ENCODE measurements at places on chromosomes 16 and 17.

DNA sequence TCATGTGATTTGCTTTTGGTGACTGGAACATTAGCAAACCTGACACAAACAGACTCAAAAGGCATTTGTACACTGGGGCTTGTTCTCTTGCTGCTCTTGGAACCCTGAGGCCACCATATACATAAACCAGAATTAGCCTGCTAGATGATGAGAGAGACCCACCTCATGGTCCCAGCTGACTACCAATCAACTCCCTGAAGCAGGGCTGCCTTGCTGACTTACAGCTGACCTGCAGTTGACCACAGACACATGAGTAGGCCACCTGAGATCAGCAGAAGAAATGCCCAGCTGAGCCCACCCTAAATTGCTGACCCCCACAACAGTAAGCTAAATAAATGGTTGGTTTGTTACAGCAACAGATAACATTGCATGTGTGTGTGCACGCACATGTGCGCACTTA, 28.7 kb downstream of the BRIP1 start:
- peak overlapping the region; percentile 5 for H3K27ac ChIP-seq
- peaks cover 34% of the 10 kb centered on the region for H3K36me3 ChIP-seq
- no peaks in the 10 kb centered on the region for H3K27me3 ChIP-seq
- H3K4me1 ChIP-seq = peaks cover 18% of the 10 kb centered on the region
- H3K4me3 ChIP-seq = no peak overlapping the region
- no peak for DNase-seq

GRCh38 chr17:30413109-30413508, 34.4 kb downstream of the CPD start:
- H3K27ac ChIP-seq = no peak overlapping the region
- no peak for DNase-seq
- H3K27me3 ChIP-seq = no peaks in the 10 kb centered on the region
- H3K4me1 ChIP-seq = no peaks in the 10 kb centered on the region

- H3K36me3 ChIP-seq = no peaks in the 10 kb centered on the region
- no peak overlapping the region for H3K4me3 ChIP-seq
- H3K27me3 ChIP-seq = no peaks in the 10 kb centered on the region
- DNase-seq = no peak
Measured at GRCh38 chr17:40364906-40365305, 369 bp upstream of the GJD3 start.

DNA sequence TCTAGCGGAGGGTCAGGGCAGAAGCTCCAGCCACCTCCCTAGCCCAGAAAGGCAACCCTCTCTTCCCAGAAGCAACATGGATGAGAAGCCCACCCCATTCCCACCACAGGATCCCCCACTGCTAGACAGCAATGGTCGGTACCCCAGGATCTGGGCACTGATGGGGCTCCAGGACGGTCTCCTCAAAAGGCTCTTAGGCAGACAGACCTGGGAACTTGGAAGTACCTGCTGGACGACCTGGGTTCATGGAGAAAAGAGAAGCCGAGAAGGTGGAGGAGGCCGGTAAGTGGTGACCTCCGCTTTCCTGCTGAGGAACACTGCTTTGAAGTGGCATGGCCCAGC, 96.6 kb downstream of the TBC1D16 start:
- H3K27me3 ChIP-seq = no peaks in the 10 kb centered on the region
- H3K36me3 ChIP-seq = peaks cover 17% of the 10 kb centered on the region
- peaks cover 31% of the 10 kb centered on the region for H3K4me1 ChIP-seq
- no peak overlapping the region for H3K4me3 ChIP-seq
- DNase-seq = no peak
